ENCODE measurements at places on chromosomes 6 and 20. TPM values are rescaled to one million over a fixed set of nuclear protein-coding genes. Genes with fewer than 3 reads are reported as not detected.

DNA sequence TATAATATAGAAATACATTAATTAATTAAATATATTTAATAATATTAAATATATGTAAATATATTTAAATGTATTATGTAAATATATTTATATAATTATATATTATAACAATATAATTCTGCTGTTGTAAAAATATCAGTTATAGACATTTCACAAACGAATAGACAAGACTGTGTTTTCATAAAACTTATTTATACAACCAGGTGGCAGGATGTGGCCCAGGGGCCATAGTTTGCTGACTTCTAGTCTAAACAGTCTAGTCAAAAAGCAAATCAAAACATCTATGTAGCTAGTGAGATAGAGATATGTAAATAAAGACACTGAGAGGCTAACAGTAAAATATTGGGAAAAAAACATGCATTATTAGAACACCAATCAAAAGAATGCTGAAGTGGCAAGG lies 136.4 kb downstream of the TBXT start:
- DNase-seq, result no peak
- no peaks in the 10 kb centered on the region for H3K36me3 ChIP-seq
- no peaks in the 10 kb centered on the region for H3K4me1 ChIP-seq
- H3K27ac ChIP-seq, result no peak overlapping the region

GRCh38 chr20:53194306-53195290 lies 222.4 kb downstream of the TSHZ2 start:
- no peak overlapping the region for H3K27ac ChIP-seq
- no peaks in the 10 kb centered on the region for H3K4me1 ChIP-seq
- no peaks in the 10 kb centered on the region for H3K36me3 ChIP-seq
- DNase-seq, result no peak

The MYMX gene
- not detected for total RNA-seq

DNA sequence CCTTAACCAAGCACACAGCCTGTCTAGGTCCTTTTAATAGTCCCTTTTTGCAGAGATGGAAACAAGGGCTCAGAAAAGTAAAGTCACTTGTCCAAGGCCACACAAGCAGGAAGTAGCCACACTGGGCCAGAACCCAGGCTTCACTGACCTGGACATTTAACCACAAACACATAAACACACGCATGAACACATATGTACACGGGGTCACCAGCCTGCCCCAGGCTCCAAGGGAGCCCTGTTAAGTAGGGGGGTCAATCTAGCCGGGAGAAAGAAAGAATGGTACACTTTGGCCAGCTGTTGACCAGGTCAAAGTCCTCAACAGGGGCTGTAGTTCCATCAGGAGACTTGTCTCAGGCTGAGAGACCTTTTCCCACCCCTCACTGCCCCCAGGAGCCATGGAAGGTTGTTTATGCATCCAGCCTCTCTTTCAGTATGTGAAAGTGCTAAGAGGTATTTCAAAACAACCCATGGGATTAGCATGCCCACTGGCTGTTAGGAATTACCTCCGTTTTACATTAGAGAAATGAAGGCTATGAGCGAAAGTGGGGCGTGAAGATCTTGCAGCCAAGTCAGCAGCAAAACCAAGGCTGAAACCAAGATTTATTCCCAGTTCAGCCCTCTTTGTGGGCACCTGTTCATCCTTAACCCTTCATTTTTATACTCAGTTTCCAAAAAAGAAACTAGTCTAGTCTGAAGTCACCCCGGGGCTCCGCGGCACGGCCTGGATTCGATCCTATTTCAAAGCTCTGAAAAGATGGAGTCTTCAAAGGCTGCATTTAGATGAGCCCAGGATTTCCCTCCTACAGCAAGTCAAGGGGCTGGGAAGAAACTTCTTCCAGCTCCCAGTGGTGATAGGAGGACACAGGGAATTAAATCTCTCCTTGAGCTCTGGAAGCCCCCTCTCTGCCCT lies 9.8 kb downstream of the SDC4 start:
- H3K4me1 ChIP-seq, result no peaks in the 10 kb centered on the region
- no peak overlapping the region for H3K4me3 ChIP-seq
- no peaks in the 10 kb centered on the region for H3K27me3 ChIP-seq

- no peak overlapping the region for H3K27ac ChIP-seq
- H3K36me3 ChIP-seq, result no peaks in the 10 kb centered on the region
- no peaks in the 10 kb centered on the region for H3K4me1 ChIP-seq
- no peak for DNase-seq
- peaks cover 8% of the 10 kb centered on the region for H3K27me3 ChIP-seq
Measured at GRCh38 chr6:3885262-3886036, 36.3 kb downstream of the FAM50B start.

The BTN1A1 gene
- not detected for total RNA-seq

- peaks cover 10% of the 10 kb centered on the region for H3K4me1 ChIP-seq
- no peaks in the 10 kb centered on the region for H3K27me3 ChIP-seq
- H3K36me3 ChIP-seq, result peaks cover 6% of the 10 kb centered on the region
- H3K4me3 ChIP-seq, result no peak overlapping the region
Measured at GRCh38 chr6:108690326-108691049, 129.8 kb downstream of the FOXO3 start.

GRCh38 chr6:2971420-2972218 lies at the start of gene SERPINB6:
Gene SERPINB6, minus strand, starts transcription at chr6:2971567. Its CDS starts 12,235 bp downstream, at chr6:2959332.
- peak within 1 kb of the TSS; percentile 90 for H3K4me3 ChIP-seq
- peaks cover 5% of the 10 kb centered on the region for H3K27me3 ChIP-seq
- peak; percentile 72 for DNase-seq
- peaks cover 18% of the 10 kb centered on the region for H3K36me3 ChIP-seq
- H3K4me1 ChIP-seq, result peaks cover 26% of the 10 kb centered on the region

- DNase-seq, result peak; percentile 40
- peak overlapping the region; percentile 56 for H3K27ac ChIP-seq
- H3K4me1 ChIP-seq, result no peaks in the 10 kb centered on the region
- H3K4me3 ChIP-seq, result peak overlapping the region; percentile 10
- no peaks in the 10 kb centered on the region for H3K27me3 ChIP-seq
Measured at GRCh38 chr20:29689411-29690225, 1567.8 kb upstream of the DEFB115 start.

DNA sequence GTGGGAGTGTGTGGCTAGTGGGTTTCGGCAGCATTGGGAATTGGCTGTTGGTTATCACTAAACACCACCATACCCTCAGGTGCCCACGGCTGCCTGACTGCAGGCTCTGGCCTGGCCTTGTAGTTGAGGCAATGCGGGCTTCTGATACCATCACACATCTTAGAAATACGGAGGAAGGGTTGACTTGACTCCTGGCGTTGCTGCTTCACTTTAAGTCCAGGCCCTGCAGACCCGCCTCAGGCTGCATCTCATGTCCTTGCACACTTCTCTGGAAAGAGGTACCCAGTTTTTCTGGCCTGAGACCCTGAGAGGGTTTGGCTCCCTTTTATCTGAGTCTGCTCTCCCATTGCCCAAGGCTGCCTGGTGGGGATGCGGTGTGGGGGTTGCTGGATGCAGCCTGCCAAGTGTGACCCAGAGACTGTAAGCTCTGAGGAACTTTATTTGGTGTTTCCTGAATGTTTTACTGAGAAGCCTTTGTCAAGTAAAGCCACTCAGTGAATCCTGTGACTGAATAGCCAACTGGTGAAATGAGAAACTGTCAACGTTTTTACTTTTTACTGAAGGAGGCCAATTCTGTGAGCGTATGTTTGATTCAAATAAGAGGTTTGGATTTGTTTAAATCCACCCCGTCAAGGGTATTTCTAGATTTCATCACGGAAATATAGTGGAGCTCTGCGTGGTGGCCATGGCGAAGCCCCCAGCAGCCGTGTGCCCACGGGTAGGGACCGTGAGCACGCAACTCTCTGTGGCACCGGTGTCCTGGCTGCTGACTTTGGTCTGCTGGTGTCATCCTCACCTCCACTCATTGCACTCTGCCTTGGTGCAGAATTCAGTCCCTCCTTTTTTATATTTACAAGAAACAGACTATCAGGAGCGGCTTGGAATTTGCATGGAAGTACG lies 160.1 kb downstream of the DTNBP1 start:
- DNase-seq, result no peak
- no peak overlapping the region for H3K27ac ChIP-seq
- no peak overlapping the region for H3K4me3 ChIP-seq

DNA sequence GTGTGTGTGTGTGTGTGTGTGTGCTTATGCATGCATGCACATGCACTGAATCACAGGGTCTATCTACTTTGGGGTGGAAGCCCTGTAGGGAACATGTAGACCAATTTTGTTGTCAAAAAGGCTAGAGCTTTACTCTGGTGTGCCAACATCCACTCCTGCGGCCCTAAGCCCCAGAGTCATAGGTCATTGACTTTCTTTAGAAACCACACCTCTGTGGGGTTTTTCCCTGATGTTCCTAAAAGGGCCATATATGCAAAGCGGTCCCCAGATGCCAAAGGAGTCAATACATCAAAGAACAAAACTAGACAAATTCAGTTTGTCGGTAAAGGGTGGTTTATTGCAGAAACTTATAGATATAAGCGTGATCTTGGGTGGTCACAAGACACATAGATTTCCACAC lies 29.8 kb upstream of the SLC2A12 start:
- peaks cover 21% of the 10 kb centered on the region for H3K4me1 ChIP-seq
- H3K36me3 ChIP-seq, result no peaks in the 10 kb centered on the region
- no peak for DNase-seq

DNA sequence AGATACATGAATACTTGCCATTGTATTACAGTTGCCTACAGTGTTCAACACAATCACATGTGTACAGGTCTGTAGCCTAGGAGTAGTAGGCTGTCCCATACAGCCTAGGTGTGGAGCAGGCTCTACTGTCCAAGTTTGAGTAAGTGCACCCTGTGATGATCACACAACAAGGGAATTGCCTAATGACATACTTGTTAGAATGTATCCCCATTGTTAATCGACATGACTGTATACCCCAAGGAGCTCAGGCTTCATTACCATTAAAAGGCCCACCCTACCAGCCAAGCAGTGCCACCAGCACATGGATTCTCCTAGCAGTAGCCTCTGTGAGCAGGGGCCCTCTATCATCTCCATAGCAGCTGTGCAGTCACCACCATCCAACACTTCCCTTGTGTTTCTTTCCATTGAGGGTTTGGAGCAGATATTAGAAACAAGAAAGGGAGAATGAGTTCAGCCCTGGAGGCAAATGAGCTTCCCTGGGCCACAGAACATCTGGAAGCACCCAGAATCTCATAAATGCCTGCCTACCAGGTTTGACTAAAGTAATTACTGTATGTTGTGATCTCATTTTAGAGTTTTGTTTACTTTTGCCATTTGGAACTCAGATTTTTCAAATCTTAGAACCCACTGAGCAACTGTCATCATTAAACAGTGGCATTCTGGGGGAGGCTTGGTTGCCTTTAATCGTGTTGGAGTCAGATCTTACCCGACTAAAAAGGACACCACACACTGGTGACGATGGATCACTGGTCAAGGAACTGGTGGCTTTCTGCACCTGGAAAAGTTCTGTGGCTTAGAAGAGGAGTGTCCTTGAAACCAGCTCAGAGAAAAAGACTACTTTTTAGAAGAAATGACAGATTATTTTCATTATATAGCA lies 104.9 kb downstream of the TULP4 start:
- no peaks in the 10 kb centered on the region for H3K27me3 ChIP-seq
- DNase-seq, result no peak
- no peak overlapping the region for H3K4me3 ChIP-seq
- H3K4me1 ChIP-seq, result peaks cover 2% of the 10 kb centered on the region
- H3K27ac ChIP-seq, result no peak overlapping the region
- peaks cover 11% of the 10 kb centered on the region for H3K36me3 ChIP-seq

- H3K27me3 ChIP-seq, result peaks cover 40% of the 10 kb centered on the region
- H3K27ac ChIP-seq, result no peak overlapping the region
- DNase-seq, result no peak
- H3K4me1 ChIP-seq, result peaks cover 1% of the 10 kb centered on the region
- no peaks in the 10 kb centered on the region for H3K36me3 ChIP-seq
Measured at GRCh38 chr20:57508381-57508780, 16.6 kb downstream of the CTCFL start.

The USP49 gene
- 6.9 TPM for total RNA-seq

The LY6G6F gene
- total RNA-seq, result not detected

DNA sequence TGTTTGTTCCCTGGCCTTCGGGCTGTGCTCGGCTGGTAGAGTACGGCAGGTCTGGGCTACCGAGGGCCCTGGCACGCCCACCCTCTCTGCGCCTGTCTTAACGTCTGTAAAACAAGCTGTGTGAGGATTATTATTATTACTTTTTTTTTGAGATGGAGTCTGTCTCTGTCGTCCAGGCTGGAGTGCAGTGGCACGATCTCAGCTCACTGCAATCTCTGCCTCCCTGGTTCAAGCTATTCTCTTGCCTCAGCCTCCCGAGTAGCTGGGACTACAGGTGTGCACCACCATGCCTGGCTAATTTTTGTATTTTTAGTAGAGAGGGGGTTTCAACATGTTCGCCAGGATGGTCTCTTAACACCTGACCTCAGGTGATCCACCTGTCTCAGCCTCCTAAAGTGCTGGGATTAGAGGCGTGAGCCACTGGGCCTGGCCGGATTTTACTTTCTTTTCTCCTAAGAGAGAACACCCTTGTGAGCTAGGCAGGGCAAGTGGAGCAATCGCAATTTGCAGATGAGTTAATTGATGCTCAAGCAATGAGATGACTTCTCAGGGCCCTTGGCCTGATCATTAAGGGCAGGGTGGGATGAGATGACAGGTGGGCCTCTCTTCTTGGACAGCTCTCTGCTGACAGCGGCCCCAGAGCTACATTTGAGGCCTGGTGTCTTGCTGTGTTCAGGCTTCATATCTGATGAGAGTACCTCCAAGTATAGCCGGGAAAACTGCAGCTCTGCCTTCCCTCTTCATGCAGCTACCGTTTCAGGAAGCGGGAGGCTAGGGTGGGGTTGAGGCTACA lies 859 bp upstream of the SMIM29 start:
- H3K27ac ChIP-seq, result peak overlapping the region; percentile 86
- H3K4me3 ChIP-seq, result peak overlapping the region; percentile 98
- H3K27me3 ChIP-seq, result peaks cover 7% of the 10 kb centered on the region
- no peak for DNase-seq

GRCh38 chr6:11298651-11299420 lies 66.4 kb upstream of the NEDD9 start:
- no peak overlapping the region for H3K27ac ChIP-seq
- H3K4me1 ChIP-seq, result peaks cover 22% of the 10 kb centered on the region
- no peaks in the 10 kb centered on the region for H3K27me3 ChIP-seq
- H3K36me3 ChIP-seq, result peaks cover 89% of the 10 kb centered on the region
- no peak for DNase-seq
- no peak overlapping the region for H3K4me3 ChIP-seq

- H3K4me3 ChIP-seq, result no peak overlapping the region
- H3K4me1 ChIP-seq, result peaks cover 8% of the 10 kb centered on the region
- H3K27ac ChIP-seq, result no peak overlapping the region
- H3K27me3 ChIP-seq, result peaks cover 7% of the 10 kb centered on the region
- DNase-seq, result no peak
- H3K36me3 ChIP-seq, result no peaks in the 10 kb centered on the region
Measured at GRCh38 chr6:152112491-152113261, 305.2 kb downstream of the ESR1 start.

Data from activated naive CD8-positive, alpha-beta T cell treated with anti-CD3 and anti-CD28 coated beads, Interleukin-2, amount 10 ng/mL, durations not matched to agents 7 days and 5 days (primary cell).